ENCODE measurements at places on chromosomes 11 and 22. TPM values are rescaled to one million over a fixed set of nuclear protein-coding genes. Genes with fewer than 3 reads are reported as not detected.
A peak's percentile ranks its signal among the peaks of the same experiment; 100 is the strongest.

GRCh38 chr11:112085822-112086421 is 634 bp downstream of the TIMM8B start:
- H3K27me3 ChIP-seq, result no peaks in the 10 kb centered on the region
- H3K36me3 ChIP-seq, result peaks cover 84% of the 10 kb centered on the region
- DNase-seq, result no peak
- H3K4me3 ChIP-seq, result peak overlapping the region; percentile 94
- peak overlapping the region; percentile 99 for H3K27ac ChIP-seq

GRCh38 chr11:126392633-126393013 is 37.1 kb downstream of the ST3GAL4 start:
- no peak for DNase-seq
- H3K27ac ChIP-seq, result no peak overlapping the region
- H3K36me3 ChIP-seq, result no peaks in the 10 kb centered on the region
- H3K4me1 ChIP-seq, result peaks cover 4% of the 10 kb centered on the region
- H3K4me3 ChIP-seq, result no peak overlapping the region
- H3K27me3 ChIP-seq, result no peaks in the 10 kb centered on the region

- no peak overlapping the region for H3K27ac ChIP-seq
- no peak for DNase-seq
- H3K4me1 ChIP-seq, result no peaks in the 10 kb centered on the region
- H3K27me3 ChIP-seq, result peaks cover 3% of the 10 kb centered on the region
- H3K36me3 ChIP-seq, result no peaks in the 10 kb centered on the region
- no peak overlapping the region for H3K4me3 ChIP-seq
These were observed 139.8 kb downstream of the GRIK4 start for GRCh38 chr11:120651396-120651795.

DNA sequence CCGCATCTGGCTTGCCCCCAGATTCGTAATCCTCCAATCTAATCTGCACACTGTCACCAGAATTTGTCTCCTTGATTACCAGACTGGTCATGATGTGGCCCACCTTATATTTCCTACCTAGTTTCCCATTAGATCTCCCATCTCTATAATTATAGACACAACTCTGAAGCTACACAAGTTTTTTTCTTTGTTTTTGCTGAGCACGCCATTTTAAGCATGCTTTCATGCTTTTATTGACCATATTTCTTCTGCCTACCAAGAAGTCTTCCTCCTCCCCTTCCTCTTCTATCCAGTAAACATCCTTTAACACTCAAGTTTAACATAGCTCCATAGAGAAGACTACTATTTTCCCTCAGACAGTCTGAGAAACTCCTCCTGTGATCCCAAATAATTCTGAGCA is 24.3 kb upstream of the DEPDC7 start:
- H3K27me3 ChIP-seq, result no peaks in the 10 kb centered on the region
- H3K4me1 ChIP-seq, result no peaks in the 10 kb centered on the region
- DNase-seq, result no peak
- peaks cover 14% of the 10 kb centered on the region for H3K36me3 ChIP-seq

GRCh38 chr11:123301696-123302400 is 106.8 kb upstream of the CLMP start:
- peak; percentile 35 for DNase-seq
- H3K4me3 ChIP-seq, result peak overlapping the region; percentile 64
- H3K27ac ChIP-seq, result no peak overlapping the region
- peaks cover 17% of the 10 kb centered on the region for H3K4me1 ChIP-seq
- H3K36me3 ChIP-seq, result no peaks in the 10 kb centered on the region

RPS13 gene
- 2,299 TPM for total RNA-seq

DNA sequence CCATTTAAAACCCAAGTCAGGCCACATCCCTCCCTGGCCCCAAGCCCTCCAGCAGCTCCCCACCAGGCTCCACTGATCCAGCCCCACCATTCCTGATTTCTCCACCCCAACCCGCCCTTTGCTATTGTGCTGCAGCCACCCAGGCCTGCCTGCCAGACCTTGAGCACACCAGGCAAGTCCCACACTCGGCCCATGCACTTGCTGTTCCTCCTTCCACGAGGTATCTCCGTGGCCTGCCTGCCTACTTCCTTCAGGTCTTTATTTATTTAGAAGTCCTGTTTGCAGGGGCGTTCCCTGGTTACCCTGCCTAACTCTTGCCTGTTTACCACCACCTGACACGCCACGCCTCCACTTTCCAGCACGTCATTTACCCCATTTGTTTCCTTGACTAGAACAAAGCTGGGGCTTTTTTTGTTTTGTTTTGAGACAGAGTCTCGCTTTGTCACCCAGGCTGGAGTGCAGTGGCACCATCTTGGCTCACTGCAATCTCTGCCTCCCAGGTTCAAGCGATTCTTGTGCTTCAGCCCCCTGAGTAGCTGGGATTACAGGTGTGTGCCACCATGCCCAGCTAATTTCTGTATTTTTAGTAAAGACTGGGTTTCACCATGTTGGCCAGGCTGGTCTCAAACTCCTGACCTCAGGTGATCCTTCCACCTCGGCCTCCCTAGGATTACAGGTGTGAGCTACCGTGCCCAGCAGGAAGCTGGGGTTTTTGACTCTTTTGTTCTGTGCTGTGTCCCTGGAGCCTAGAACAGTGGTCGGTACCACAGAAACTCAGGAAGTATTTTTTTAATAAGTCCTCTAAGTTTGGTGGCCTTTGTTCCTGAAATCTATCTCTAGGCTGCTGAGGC is 6.7 kb downstream of the CENPM start:
- H3K4me3 ChIP-seq, result peak overlapping the region; percentile 75
- peak; percentile 95 for DNase-seq
- no peaks in the 10 kb centered on the region for H3K27me3 ChIP-seq
- peaks cover 32% of the 10 kb centered on the region for H3K4me1 ChIP-seq
- H3K36me3 ChIP-seq, result no peaks in the 10 kb centered on the region
- peak overlapping the region; percentile 100 for H3K27ac ChIP-seq

OAF gene
- 5.3 TPM for total RNA-seq

DNA sequence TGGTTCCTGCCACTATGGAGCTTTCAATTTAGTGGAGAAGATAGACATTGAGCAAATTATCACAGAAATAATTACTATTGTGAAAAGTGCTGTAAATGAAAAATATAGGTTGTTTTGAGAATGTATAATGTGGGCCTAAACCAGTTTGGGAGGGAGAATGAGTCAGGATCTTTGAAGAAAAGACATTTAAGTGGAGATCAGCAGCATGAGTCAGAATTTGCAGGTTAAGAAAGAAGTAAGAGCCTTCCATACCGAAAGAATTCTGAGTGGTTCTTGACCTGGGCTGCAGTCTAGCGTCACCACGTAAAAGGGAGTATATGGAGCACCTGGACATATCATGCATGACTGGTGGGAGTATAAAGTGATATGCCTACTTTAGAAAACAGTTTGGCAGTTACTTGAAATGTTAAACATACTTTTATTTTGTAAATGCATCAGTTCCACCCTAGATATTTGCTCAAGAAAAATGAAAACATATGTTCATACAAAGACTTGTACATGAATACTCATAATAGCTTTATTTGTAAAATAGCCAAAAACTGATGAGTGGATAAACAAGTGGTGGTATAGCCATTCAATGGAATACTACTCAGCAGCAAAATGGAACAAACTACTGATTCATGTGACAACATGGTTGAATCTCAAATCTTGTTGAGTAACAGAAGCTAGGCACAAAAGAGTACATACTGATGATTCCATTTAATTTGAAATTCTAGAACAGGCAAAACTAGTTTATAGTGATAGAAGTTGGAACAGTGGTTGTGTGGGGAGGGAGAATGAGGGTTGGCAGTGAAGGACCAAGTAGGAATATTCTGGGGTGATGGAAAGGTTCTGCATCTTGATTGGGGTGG is 99.2 kb downstream of the STIM1 start:
- no peak for DNase-seq
- peak overlapping the region; percentile 53 for H3K4me3 ChIP-seq
- H3K4me1 ChIP-seq, result peaks cover 53% of the 10 kb centered on the region
- no peaks in the 10 kb centered on the region for H3K27me3 ChIP-seq
- H3K27ac ChIP-seq, result peak overlapping the region; percentile 93

Data from naive thymus-derived CD8-positive, alpha-beta T cell (primary cell).